ENCODE measurements at places on chromosomes 2 and 18. TPM values are rescaled to one million over a fixed set of nuclear protein-coding genes. Genes with fewer than 3 reads are reported as not detected.

DNA sequence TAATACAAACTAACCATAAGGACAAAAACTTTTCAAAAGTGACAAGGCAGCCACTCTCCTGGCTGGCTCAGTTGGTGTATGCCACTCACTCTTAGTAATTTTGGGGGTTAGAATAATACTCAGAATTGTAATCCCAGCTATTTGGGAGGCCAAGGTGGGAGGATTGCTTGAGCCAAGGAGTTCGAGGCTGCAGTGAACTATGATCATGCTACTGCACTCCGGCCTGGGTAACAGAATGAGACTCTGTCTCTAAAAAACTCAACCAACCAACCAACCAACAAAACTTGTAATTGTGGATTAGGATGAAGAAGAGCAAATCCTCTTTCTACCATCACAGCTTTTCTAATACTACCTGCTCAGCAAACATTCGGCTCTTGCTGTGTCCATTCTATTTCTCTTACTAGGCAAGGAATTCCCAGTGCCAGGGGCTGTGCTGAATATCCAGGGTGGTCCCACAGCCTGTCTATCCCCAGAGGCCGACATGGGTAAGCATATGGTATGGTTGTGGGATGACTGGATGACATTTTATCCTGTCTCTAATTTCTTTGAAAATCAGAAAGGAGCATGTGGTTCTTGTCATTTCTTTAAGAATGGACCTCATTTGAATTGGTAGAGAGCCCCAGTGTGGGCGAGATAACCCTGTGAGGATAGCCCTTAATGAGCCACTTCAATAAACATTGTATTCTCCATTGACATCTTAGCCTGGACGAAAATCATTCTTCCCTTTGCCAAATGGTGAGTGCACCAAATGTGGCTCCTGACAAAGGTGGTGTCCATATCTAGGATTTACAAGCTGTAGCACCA is 220.1 kb downstream of the MYCN start:
- no peak for DNase-seq

GRCh38 chr18:3595369-3596273 is 145.6 kb downstream of the TGIF1 start:
- DNase-seq = peak; percentile 98

- peak; percentile 65 for DNase-seq
Observed at GRCh38 chr2:12325806-12326205, 390.9 kb upstream of the TRIB2 start.

DNA sequence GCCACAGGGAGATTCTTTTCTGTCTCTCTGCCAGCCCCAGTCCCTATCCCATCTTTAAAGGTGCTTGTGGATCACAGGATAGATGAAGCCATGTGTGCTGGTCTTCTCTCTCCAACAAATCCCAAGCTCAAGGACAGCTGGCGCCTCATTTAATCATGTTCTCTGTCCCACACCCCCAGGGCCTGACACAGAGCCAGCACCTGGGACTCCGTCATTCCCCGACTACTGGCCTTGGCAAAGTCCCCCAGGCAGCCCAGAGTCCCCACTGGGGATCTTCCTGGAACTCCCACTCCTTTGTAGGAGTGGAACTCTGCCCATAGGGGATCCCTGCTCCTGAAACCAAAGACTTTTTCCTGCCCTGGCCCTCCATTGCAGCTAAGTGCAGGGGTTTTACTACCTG is 60.8 kb downstream of the MTHFD2 start:
- no peak for DNase-seq

GRCh38 chr2:211816754-211817153 is 721.8 kb downstream of the ERBB4 start:
- no peak for DNase-seq

- DNase-seq = no peak
Observed at GRCh38 chr2:29590211-29590610, 331.2 kb downstream of the ALK start.

- no peak for DNase-seq
Observed at GRCh38 chr2:218885981-218886947, 5.6 kb downstream of the WNT10A start.

DNA sequence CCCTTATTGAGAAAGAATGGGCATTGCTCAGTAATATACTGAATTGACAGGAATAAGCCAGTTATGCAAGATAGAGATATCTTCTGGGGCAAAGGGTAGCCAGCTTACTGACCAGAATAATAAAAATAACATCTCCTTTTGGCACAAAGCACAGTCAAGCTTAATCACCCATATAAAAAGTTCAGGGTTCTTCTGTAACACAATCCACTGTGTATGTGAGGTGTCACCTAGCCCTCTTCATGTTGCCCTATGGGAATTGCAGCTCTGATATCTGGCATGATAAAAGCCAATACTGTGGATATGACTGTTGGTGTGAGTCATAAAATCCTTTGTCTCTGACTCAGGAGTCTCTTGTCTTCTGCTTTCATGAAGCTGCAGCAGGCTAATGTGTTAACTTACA is 90.8 kb downstream of the DSEL start:
- peak; percentile 98 for DNase-seq

IL36A gene
- not detected for total RNA-seq

ALLC gene
- total RNA-seq = not detected

DNA sequence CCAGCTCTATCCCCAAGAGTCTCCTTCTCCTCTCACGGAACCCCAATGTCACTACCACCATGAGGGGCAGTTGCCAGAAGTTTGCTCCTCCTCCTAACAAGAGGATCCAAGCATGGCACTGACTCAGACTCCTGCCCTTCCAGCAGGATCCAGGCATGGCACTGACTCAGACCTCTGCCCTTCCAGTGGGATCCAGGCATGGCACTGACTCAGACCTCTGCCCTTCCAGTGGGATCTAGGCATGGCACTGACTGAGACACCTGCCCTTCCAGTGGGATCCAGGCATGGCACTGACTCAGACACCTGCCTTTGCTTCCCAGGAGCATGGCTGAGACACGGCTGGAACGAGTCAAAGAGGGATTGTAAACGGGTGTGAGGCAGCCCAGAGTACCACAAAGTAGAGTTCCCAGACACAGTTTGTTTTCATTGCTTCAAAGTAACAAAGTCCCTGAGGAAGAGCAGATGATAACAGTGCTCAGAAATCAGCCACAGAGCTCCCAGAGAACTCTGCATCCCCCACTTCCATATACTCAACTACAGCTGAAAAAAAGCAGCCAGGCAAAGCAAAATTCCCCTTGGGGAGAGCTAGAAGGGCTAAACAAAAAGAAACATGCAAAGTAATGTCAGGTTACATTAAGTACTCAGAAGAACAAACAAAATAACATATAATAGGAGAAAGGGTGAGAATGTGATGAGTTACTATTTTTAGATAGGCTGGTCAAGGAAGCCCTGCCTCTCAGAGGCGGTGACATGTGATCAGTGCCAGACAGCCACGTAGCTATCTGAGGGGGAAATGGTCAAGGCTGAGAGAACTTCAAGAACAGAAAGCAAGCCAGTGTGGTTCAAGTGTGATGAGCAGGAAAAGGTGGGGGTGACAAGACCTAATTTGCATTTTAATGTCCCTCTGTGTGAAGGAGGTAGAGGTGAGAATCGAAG is 3.0 kb downstream of the BUB1 start:
- peak; percentile 50 for DNase-seq

GRCh38 chr2:219658874-219659273 is 31.4 kb downstream of the SLC4A3 start:
- no peak for DNase-seq

STPG4 gene
- 0.28 TPM for total RNA-seq

DOK1 gene
- total RNA-seq = 12.2 TPM

DNA sequence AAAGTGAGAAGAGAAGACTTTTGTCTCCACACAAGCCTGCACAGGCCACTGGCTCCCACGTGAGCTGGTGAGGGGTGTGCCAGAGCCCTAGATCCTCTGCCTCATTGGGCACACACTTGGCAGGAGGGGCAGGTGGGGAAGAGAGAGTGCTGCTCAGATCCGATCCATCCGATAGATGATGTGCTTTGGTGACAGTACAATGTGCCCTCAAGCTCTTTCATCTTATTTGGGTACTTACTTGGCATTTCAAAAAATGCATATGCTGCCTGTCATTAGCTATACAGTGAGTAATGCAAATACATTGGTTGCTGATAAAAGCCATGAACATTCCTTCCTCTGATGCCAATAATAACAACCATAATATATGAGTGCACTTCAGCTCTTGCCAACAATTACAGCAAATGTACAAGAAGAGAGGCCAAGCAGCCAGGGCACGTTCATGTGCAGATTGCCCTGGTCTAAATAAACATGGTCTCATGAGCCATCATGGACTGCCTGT is 255.3 kb downstream of the VAPA start:
- DNase-seq = peak; percentile 72

DNA sequence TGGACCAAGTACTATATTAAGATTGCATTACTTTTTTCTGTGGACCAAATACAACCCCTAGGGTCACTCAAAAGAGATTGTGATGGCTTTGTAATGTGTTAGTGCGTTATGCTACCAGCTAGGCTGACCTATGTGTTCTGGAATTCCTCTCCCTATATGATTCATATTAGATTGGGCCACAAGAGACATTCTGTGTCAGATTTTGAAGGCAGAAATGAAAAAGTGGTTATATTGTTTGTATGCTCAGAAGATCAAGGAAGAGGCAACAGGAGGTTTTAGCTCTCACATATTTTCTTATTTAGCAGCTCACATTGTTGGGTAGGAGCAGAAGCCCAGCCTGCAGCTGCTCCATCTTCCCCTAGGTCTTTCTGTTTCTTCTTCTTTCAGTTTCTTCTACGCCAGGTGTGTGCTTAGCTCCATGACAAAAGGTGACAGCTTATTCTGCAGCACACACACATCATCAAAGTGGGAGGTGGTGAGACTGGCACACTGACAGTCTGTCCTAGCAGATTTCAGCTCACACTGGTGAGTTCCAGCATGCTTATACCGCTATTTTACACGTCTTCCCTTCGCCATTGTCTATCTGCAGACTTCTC is 156.8 kb upstream of the UBE2E3 start:
- peak; percentile 57 for DNase-seq

- no peak for DNase-seq
Observed at GRCh38 chr2:11655495-11655894, 14.5 kb downstream of the NTSR2 start.

ST8SIA3 gene
- total RNA-seq = not detected

ABCG8 gene
- total RNA-seq = not detected

DNA sequence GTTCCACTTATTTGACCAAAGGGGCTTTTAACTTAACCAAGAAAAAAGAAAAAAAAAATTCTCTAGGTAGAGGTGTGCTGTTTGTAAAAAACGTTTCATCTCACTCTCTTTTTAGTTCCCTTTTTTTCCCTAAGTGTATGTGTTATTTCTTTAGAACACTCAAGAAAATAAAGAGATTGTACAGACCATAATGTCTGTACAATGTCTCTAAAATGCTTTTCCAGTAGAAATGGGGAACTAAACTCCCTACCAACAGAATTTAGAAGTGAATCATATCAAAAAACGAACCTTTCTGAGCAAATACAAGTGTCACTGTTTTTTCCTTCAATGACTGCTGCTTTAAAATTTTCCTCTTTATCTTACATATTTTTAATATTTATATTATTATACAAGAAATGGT is 72.0 kb downstream of the CDH7 start:
- no peak for DNase-seq

GRCh38 chr2:43355399-43355798 is 129.0 kb upstream of the ZFP36L2 start:
- DNase-seq = no peak

- no peak for DNase-seq
Observed at GRCh38 chr2:47950340-47951301, 44.3 kb upstream of the FBXO11 start.

GRCh38 chr18:58991167-58991798 is 126.6 kb downstream of the ZNF532 start:
- DNase-seq = peak; percentile 43

NLRC4 gene
- total RNA-seq = not detected

- DNase-seq = no peak
Observed at GRCh38 chr18:27363872-27364271, 178.8 kb upstream of the CHST9 start.

PRSS56 gene
- not detected for total RNA-seq

- DNase-seq = peak; percentile 4
Observed at GRCh38 chr2:60818272-60818671, 62.2 kb downstream of the PAPOLG start.

MEP1B gene
- not detected for total RNA-seq

AGXT gene
- not detected for total RNA-seq

ASAP2 gene
- total RNA-seq = 26.9 TPM

DNA sequence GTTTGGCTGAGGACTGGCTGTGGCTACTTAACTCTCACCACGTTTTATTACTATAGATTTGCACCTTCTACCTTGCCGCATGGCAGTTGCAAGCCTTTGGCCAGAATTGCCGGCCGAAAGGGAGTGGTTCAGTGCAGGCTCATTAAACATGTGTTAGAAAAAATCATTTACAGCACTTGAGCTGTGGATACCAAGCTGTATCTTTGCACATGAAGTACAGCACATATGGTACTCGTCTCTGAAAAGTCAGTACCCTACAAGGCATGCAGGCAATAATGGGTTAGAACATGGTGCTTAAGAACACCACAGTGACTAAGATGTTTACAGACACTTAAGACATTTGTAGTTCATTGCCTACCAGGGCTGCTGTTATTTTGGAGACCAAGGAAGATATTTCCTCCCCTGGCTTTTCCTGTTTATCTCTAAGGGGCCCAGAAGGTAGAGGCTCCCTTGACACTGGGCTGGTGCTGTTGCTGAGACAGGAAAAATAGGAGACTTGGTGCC is 103.1 kb downstream of the ZNF532 start:
- DNase-seq = peak; percentile 42

IGFBP5 gene
- total RNA-seq = 392 TPM

Measured in IMR-90 (cell line).